Activated naive CD4-positive, alpha-beta T cell treated with anti-CD3 and anti-CD28 coated beads for 36 hours (primary cell): ENCODE measurements at places on chromosomes 2 and 18.

GRCh38 chr18:74895686-74896085, 298.0 kb downstream of the ZNF407 start:
- H3K36me3 ChIP-seq, result peaks cover 3% of the 10 kb centered on the region
- peaks cover 2% of the 10 kb centered on the region for H3K4me1 ChIP-seq
- H3K4me3 ChIP-seq, result no peak overlapping the region

GRCh38 chr2:186605041-186605440, 15.2 kb downstream of the ITGAV start:
- no peak overlapping the region for H3K27ac ChIP-seq
- H3K4me3 ChIP-seq, result no peak overlapping the region
- no peaks in the 10 kb centered on the region for H3K27me3 ChIP-seq
- H3K4me1 ChIP-seq, result no peaks in the 10 kb centered on the region

DNA sequence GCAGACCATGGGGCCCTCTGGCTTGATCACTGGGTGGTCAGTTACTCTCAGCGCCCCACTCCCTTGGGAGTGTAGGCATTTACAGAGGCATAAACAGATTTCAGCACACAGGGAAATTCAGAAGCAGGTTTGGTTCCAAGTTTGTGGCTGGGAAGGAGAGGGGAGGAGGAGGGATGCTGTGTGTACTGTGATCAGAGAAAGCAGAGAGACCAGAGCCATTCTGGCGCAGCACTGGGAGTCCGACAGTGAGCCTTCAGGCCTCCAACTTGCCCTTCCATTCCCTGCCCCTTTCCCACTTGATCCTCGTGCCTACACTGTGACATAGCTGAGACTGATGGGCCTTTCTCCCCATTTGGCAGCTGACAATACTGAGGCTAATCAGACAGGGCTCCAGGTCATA, 47.8 kb upstream of the LOXHD1 start:
- no peak overlapping the region for H3K4me3 ChIP-seq
- no peak for DNase-seq
- H3K36me3 ChIP-seq, result no peaks in the 10 kb centered on the region
- no peaks in the 10 kb centered on the region for H3K4me1 ChIP-seq
- H3K27ac ChIP-seq, result no peak overlapping the region

- peaks cover 1% of the 10 kb centered on the region for H3K27me3 ChIP-seq
- no peak overlapping the region for H3K4me3 ChIP-seq
- no peaks in the 10 kb centered on the region for H3K36me3 ChIP-seq
- H3K27ac ChIP-seq, result no peak overlapping the region
- no peaks in the 10 kb centered on the region for H3K4me1 ChIP-seq
Observed at GRCh38 chr2:142944721-142945120, 67.3 kb downstream of the KYNU start.

DNA sequence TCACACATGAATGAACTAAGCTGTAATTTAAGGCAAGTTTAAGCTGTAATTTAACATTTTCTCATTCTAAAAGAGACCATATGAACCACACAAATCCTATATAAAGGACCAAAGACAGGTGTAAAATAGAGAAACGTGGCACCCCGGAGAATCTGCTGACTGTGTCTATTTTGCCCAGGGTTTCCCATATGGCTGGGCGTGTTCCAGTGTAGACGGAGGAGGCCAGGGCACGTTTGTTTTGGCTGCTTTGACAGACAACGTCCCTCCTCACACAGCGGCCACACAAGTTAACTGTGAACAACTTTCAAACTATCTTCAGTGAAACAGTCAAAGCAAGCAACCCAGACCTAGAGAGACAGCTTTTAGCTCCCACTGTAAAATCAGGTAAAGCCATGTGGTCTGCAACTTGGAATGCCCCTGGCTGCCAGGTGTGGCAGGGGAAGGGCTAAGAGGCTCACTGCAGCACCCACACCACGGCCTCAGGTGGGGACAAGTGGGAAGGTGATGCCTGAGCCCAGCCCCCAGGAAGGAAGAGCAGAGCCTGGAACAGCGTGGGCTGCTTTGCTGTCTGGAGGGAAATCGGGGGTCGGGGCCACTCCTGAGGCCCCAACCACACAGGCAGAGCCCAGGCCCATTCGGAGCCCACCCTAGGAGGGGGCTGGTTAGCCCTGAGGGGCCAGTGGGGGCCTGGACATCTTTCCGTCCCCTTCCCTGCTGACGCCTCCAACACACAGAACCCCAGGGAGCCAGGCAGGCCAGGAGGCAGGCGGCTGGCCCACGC, 40.7 kb downstream of the SLC66A2 start:
- H3K36me3 ChIP-seq, result peaks cover 19% of the 10 kb centered on the region
- peaks cover 31% of the 10 kb centered on the region for H3K4me1 ChIP-seq
- no peaks in the 10 kb centered on the region for H3K27me3 ChIP-seq
- no peak for DNase-seq

GRCh38 chr2:240895656-240896388, at the start of gene MAB21L4:
MAB21L4 (minus strand) TSS chr2:240896156; CDS start chr2:240895997, 159 bp downstream.
- DNase-seq, result no peak
- no peaks in the 10 kb centered on the region for H3K36me3 ChIP-seq
- H3K4me1 ChIP-seq, result no peaks in the 10 kb centered on the region
- no peaks in the 10 kb centered on the region for H3K27me3 ChIP-seq
- H3K4me3 ChIP-seq, result no peak within 1 kb of the TSS

- no peak overlapping the region for H3K4me3 ChIP-seq
- H3K27me3 ChIP-seq, result no peaks in the 10 kb centered on the region
- peaks cover 7% of the 10 kb centered on the region for H3K4me1 ChIP-seq
- no peak overlapping the region for H3K27ac ChIP-seq
- peaks cover 1% of the 10 kb centered on the region for H3K36me3 ChIP-seq
- no peak for DNase-seq
Observed at GRCh38 chr2:33530690-33531548, 54.5 kb downstream of the RASGRP3 start.

GRCh38 chr2:220081171-220081570, 453.7 kb downstream of the SLC4A3 start:
- no peak for DNase-seq
- no peak overlapping the region for H3K27ac ChIP-seq
- no peaks in the 10 kb centered on the region for H3K4me1 ChIP-seq
- H3K4me3 ChIP-seq, result no peak overlapping the region

- no peaks in the 10 kb centered on the region for H3K4me1 ChIP-seq
- H3K36me3 ChIP-seq, result no peaks in the 10 kb centered on the region
- DNase-seq, result no peak
- no peak overlapping the region for H3K27ac ChIP-seq
Observed at GRCh38 chr2:132583666-132584360, 86.2 kb downstream of the LYPD1 start.

- no peak overlapping the region for H3K27ac ChIP-seq
- DNase-seq, result no peak
- no peaks in the 10 kb centered on the region for H3K36me3 ChIP-seq
Observed at GRCh38 chr2:209624192-209624938, 147.3 kb upstream of the UNC80 start.

DNA sequence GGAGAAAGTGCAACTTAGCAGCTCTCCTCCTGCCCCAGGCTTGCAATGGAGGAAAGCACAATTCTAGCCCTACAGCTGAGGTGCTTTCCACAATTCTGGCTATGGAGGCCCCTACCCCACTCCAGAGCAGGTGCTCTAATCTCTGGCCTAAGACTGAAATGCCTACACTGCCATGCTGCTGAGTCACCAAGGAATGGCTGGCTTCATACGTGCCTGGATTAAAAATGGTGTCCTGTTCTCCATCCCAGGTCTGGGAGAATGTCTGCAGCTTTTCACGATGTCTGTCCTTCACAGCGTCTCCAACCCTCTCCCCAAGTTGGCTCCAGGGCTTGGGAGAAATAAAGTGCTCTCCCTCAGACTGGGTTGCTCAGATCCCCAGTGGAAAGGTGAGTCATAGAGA, 48.5 kb downstream of the MBOAT2 start:
- no peak overlapping the region for H3K4me3 ChIP-seq
- peaks cover 10% of the 10 kb centered on the region for H3K27me3 ChIP-seq
- no peaks in the 10 kb centered on the region for H3K4me1 ChIP-seq
- H3K27ac ChIP-seq, result no peak overlapping the region

DNA sequence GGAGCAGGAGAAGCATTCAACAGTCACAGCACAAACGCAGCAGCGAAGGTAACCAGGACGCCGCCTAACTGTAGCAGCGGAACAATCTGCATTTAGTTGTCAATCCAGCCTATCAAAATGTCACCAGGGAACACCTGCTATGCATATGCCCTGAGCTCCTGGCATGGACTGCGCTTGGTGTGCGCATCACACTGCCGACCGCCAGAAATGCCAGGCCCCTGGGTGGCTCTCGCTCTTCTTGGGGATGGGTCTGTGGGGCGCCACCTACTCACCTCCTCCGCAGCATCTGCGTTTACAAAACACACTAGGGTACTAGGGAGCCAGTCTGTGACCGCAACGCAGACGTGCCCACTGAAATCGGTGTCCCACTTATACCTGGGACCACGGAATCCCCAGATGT, 31.7 kb downstream of the ZNF516 start:
- no peaks in the 10 kb centered on the region for H3K27me3 ChIP-seq
- no peak overlapping the region for H3K27ac ChIP-seq

- H3K27ac ChIP-seq, result no peak overlapping the region
- no peaks in the 10 kb centered on the region for H3K27me3 ChIP-seq
- no peak overlapping the region for H3K4me3 ChIP-seq
- H3K4me1 ChIP-seq, result peaks cover 19% of the 10 kb centered on the region
- DNase-seq, result peak; percentile 69
- H3K36me3 ChIP-seq, result peaks cover 37% of the 10 kb centered on the region
Observed at GRCh38 chr2:10659898-10660568, 29.7 kb downstream of the NOL10 start.

DNA sequence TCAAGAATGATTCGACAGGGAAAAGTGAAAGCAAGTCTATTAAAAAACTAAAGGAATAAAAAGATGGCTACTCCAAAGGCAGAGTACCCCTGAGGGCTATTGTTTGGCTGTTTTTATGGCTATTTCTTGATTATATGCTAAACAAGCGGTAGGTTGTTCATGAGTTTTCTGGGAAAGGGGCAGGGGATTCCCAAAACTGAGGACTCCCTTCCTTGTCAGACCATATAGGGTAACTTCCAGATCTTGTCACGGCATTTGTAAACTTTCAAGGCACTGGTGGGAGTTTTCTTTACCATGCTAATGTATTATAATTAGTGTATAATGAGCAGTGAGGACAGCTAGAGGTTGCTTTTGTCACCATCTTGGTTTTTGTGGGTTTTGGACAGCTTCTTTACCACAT, 474.9 kb upstream of the MC4R start:
- H3K27me3 ChIP-seq, result no peaks in the 10 kb centered on the region
- no peaks in the 10 kb centered on the region for H3K4me1 ChIP-seq
- H3K4me3 ChIP-seq, result no peak overlapping the region
- DNase-seq, result no peak
- H3K36me3 ChIP-seq, result no peaks in the 10 kb centered on the region

DNA sequence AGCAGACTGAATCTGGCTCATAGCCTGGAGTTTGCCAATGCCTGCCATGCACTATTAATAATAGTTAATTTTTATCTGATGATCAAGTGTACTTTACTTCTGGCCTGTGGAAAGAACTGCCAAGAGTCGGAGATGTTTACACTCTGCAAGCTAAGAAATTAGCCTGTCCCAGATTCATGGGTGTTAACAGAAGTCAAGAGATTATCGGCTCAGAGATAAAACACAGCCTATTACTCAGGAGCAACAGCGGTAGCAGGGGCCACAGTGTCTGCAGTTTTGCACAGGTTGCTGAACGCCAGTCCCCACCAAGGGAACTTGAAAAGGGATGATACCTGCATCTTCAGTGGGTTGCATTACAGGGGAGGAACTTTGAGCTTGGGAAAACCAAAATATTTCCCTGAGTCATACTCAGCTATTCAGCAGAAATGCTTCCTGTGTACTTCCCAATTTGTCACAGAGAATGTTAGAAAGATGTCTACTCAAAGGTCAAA, 4.3 kb upstream of the ADI1 start:
- no peak for DNase-seq
- H3K36me3 ChIP-seq, result no peaks in the 10 kb centered on the region
- H3K27me3 ChIP-seq, result no peaks in the 10 kb centered on the region
- no peak overlapping the region for H3K27ac ChIP-seq
- H3K4me3 ChIP-seq, result no peak overlapping the region

DNA sequence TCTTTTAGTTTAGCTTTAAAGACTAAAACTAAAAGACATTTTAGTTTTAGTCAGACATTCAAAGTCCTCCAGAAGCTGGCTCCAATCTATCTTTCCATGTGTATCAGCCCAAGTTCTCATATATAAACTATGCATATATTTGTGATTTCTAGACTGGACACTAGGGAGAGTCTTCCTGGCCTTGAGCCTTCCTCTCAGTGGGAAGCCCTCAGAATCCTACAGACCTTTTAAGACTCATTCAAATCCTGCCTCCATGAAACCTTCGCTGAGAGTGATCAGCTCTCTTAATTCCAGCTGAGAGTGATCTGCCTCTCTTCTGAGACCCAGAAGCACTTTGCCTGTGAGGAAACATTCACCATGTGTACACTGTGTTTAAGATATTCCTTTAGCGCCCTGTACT, 452.7 kb downstream of the TGIF1 start:
- H3K4me1 ChIP-seq, result no peaks in the 10 kb centered on the region
- H3K27ac ChIP-seq, result no peak overlapping the region
- no peak for DNase-seq

GRCh38 chr2:72744049-72744448, 81.8 kb downstream of the EXOC6B start:
- H3K36me3 ChIP-seq, result no peaks in the 10 kb centered on the region
- peaks cover 2% of the 10 kb centered on the region for H3K4me1 ChIP-seq
- no peak for DNase-seq

DNA sequence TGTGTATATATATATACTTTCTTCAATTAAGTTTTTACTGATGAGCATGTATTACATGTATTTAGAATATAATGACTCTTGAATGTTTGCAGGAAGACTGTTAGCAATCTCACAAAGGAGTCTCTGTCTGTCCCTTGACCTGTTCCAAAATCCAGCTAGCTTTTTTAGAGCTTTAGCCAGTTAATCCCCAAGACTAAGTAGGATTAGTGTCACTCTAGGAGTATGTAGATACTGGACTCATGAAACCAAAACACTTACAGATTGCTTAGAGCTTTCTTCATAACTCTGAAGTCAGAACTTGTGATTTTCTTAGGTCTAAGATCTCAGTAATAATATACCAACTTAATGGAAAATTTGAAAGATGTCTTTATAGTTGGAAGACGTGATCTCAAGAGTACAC, 2.2 kb downstream of the UBXN4 start:
- DNase-seq, result no peak
- H3K36me3 ChIP-seq, result peaks cover 19% of the 10 kb centered on the region
- no peaks in the 10 kb centered on the region for H3K27me3 ChIP-seq

DNA sequence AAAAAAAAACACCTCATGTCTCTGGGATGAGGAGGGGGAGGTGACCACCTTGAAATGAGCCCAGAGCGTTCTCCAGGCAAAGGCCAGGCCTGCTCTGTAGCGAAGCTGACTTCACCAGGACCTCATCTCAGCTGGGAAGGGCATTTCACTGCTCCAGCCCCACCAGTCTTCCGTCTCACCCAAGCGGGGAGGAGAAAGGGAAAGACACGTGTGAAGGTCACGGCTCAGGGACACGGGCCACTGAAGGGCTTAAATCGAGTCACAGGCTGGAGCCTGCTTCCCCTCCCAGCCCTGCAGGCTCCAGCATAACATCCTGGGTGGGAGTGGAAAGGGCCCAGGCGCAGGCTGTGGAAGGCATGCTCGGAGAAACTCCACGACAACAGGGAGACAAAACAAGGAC, 18.1 kb downstream of the THAP4 start:
- H3K4me1 ChIP-seq, result peaks cover 50% of the 10 kb centered on the region
- DNase-seq, result no peak
- peak overlapping the region; percentile 90 for H3K27ac ChIP-seq
- no peaks in the 10 kb centered on the region for H3K27me3 ChIP-seq
- peaks cover 29% of the 10 kb centered on the region for H3K36me3 ChIP-seq
- no peak overlapping the region for H3K4me3 ChIP-seq
